ENCODE measurements at places on chromosomes 16 and 17.

- DNase-seq, result no peak
Observed at GRCh38 chr16:77158293-77158692, 32.7 kb upstream of the MON1B start.

GRCh38 chr17:67837965-67838364 lies 12.7 kb downstream of the BPTF start:
- DNase-seq, result no peak

DNA sequence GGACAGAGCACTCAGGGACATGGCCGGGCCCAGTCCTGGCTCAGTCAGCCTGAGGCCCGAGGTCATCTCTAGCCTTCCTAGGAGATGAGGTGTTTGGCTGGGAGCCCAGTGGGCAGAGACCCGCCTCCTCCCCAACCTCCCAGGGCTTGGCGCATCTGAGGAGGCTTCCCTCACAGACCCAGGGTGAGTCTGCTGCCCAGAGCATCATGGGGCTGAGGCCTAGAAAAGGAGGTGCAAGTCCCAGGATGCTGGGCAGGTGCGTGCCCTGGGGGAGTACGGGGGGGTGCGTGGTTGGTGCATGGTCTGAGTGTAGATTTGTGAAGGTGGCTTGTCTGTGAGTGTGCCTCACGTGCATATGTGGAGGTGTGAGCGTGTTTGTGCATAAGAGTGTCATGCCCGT lies 4.7 kb downstream of the PDE6G start:
- DNase-seq, result no peak

GRCh38 chr17:30344283-30345088 lies 10.6 kb upstream of the TMIGD1 start:
- no peak for DNase-seq

DNA sequence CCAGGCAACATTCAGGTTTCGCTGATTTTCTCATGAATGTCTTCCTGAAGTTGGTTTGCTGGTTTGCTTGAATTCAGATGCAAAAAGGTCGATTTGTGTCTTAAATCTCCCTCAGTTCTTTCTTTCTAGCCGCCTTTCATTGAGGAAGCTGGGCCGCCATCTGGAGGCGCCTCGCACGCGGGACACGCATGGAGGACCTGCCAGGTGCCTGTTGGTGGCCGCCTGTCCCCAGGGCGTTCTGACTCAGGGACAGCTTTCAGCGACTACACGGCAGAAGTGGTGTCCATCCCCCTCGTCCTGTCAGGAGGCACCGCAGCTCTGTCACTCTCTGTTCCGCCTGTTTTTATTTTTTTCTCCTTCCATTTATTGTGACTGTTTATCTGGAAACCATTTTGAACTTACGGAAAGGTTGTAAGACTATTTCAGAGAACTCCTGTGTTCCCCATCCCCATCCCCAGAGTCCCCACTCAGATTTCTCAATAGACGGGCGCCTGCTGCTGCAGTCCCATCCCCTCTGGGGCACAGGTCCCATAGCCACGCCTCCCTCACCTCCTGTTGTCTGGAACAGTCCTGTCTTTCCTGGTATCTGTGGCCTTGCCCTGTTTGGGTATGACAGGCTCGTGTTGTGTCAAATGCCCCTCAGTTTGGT lies 33.2 kb downstream of the COX4I1 start:
- DNase-seq, result no peak

- no peak for DNase-seq
Observed at GRCh38 chr17:14080847-14081251, 11.5 kb downstream of the COX10 start.

DNA sequence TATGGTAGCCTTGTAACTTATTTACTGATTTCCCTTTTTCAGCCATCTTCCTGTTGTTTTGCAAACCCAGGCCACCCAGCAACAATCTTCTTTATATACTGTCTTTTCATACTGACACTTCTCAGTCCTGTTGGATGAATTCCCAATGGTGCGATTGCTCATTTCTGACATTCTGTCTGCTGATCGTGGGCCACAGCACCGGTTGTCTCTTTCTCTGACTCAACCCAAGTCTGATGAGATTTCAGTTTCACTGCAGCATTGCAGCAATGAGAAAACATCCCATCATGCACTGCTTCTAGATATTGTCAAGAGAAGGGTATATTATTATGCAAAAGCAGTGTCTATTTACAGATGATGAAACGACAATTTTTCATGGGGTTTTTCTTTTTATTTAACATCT lies 349.2 kb upstream of the HSBP1 start:
- DNase-seq, result no peak

GRCh38 chr17:35171834-35172233 lies 22.4 kb downstream of the SLC35G3 start:
- DNase-seq, result no peak

DNA sequence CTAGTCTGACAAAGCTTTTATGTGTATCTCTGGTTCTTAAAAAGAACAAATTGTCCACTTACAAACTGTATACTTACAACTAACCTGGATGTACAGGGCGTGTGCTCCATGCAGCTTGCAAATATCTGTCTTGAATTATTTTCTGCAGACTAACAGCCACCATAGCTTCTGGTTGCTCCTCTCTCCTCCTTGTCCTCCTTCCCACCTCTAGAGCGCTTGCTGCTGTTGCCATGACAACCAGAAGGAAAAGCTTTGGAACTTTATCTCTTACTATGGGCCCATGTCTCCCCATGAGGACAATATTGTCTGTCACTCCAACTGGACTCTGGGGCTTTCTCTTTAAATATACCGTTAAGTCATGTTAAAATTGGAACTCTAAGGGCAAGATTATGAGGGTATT lies 71.5 kb upstream of the DHX40 start:
- no peak for DNase-seq

GRCh38 chr17:18323007-18323406 lies 7.9 kb downstream of the SMCR8 start:
- DNase-seq, result no peak

GRCh38 chr16:76818606-76819181 lies 372.3 kb upstream of the MON1B start:
- DNase-seq, result no peak

DNA sequence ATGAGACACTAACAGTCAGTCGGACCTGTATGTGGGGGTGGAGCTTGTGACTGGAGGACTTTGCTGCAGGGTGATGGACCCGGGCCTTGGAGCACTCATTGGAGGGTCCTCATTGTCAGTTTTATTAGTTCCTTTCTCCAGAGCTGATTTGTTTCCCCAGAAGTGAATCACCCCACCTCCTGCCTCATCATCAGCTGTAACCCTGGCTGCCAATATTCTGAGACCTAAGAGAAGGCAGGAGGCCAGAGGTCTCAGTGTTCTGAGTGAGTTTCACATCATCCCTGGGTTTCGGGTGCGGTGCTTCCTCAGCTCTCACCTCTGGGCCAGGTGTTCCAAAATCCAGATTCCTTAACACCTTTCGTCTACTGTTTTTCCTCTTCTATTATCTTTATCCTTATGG lies 49.9 kb upstream of the KIFC3 start:
- no peak for DNase-seq

- no peak for DNase-seq
Observed at GRCh38 chr17:79630821-79631639, 20.2 kb upstream of the RBFOX3 start.

DNA sequence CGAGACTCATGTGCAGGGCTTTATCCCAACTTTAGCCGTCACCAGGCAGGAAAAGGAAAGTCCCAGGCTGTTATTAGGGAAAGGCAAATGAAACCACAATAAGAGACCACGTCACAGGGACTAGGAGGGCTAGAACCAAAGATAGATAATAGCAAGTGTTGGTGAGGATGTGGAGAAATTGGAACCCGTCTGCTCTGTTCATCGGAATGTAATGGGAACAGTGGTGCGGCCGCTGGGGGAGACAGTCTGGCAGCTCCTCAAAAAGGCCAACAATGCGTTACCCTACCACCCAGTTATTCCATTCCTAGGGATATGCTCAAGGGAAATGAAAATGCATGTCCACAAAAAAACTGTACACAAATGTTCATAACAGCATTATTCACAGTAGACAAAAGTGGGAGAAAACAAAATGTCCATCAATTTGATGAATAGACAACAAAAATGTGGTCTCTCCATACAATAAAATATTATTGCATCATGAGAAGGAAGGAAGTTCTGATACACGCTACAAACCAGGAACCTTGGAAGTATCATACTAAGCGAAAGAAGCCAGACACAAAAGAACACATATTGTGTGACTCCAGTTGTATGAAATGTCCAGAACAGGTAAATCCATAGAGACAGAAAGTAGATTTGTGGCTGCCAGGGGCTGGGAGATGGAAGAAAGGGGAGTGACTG lies 19.5 kb upstream of the USP10 start:
- DNase-seq, result no peak

DNA sequence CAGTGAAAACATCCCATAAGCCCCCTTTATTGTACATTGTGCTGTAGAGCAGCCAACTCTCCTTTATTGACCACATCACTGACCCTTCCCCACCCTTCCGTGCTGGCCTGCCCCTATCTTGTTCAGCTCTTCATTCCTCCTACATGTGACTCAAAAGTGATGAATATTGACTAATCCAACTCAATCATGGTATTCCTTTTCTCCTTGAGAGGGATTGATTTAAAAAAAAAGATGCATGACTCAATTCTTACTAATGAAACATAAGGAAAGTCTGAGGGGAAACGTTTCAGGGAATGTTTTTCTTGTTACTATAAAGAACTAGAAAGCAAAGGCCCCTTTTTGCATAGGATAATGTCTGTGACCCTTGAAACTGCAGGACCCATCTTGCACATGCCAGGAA lies 125.2 kb upstream of the SOX9 start:
- no peak for DNase-seq

DNA sequence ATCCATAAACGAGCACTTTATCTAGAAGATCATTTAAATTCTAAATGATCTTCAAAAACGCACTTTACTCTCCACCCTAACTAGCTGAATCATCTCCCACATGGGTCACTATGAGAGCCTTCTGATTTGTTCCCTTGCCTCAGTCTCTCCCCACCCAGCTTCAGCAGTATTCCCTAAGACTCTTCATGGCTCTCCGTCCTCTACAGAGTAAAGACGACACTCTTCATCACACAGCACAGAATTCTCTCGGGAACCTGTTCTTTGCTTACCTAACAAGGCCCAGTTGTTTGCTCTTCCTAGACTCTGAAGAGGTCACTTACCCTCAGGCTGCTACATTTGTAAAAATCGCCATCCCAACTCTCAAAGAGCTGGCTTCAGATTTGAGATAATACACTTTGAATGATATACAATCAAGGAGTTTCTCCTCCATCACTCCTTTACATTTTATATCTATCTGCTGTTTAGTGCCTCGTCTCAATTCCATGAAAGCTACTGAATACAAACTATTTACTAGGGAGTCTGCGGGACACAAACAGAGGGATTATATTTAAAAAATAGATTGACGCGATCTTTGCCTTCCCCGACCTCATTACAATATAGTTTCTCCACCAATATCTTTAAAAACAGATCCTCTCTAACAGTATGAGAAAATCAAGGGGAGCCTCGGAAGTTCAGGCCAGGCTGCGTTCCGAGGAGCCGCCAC lies 511 bp upstream of the LIG3 start:
- no peak for DNase-seq

DNA sequence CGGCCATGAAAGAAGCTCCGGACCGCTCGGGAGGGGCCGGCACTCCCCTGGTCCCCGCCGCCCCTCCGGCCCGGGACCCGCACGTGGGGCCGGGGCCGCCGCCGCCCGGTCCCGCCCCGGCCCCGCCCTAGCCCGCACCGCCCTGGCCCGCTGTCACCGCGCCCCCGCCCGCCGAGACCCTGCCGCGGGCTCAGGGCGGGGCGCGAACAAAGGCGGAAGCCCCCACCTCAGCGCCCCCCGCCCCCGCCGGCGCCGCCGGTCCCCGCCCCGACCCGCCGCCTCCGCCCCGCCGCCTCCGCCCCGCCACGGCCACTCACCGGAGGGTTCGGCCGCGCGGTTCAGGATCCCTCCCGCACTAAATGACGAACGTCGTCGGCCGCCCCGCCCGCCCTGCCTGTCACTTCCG lies at the start of gene ARHGDIA:
Gene ARHGDIA, minus strand, starts transcription at position 357 of the 406 bp plus-strand sequence. CDS start 1,407 bp downstream, outside the sequence.
- no peak for DNase-seq

- no peak for DNase-seq
Observed at GRCh38 chr16:6343157-6343556, 989.5 kb upstream of the RBFOX1 start.

DNA sequence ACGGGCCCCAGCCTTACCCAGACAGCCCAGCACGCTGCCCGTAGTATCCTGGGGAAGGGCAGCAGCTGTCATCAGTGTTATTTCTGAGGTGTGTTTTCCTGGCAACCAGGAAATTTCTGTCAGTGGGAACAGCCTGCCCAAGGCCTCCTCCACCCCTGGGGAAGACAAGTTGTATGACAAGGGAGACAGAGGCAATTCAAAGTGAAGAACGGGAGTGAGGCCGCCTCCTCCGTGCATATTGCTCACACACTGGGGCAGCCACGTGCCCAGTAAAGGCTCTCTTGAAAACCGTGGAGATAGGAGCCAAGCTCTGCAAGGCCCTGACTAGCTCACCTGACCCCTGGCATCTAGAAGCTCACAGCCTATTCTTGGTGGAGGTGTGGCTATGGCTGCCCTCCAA lies 57.6 kb downstream of the RAI1 start:
- DNase-seq, result no peak

- DNase-seq, result no peak
Observed at GRCh38 chr16:31099860-31100638, 5.5 kb upstream of the VKORC1 start.

- DNase-seq, result no peak
Observed at GRCh38 chr16:49596068-49596467, 222.5 kb downstream of the C16orf78 start.

GRCh38 chr16:54193665-54194333 lies 92.8 kb downstream of the IRX3 start:
- DNase-seq, result peak; percentile 48

DNA sequence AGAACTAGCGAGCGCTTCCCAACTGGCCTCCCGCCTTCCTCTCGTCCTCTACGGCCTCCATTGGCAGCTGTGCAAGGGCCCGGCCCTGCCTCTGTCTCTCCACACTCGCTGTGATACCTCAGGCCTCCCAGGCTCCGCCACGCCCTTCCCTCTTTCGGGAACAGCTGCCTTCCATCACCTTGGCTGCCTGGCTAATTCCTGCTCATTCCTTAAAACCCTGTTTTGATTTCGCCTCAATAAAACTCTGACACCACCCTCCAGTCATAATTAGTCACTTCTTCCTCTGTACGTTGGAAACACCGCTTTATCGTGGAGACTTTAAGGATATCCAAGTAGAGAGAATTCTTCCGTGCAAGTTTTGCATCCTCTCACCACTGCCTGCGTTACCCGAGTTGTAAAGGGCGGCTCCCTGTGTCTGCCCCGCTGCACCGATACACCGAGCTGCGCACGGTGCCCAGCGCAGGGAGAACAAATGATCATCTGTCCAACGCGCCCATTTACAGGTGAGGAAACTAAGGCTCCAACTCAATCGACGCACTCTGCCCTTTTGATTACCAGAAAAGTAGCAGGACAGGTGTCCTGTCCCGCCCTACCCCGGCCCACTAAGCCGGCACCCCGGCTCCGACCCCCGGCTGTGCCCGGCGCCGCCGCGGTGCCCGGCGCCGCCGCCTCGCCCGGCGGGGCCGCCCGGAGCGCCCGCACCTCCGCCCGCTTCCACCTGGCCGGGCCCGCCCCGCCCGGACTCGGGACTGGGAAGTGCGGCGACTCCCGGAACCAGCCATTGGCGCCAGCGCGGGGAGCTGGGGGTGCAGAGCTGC lies 139.7 kb downstream of the SEC14L1 start:
- no peak for DNase-seq
